ENCODE measurements at places on chromosomes 2 and 18. TPM values are rescaled to one million over a fixed set of nuclear protein-coding genes. Genes with fewer than 3 reads are reported as not detected.

Gene TEX44
- total RNA-seq: not detected

Gene BCL11A
- total RNA-seq: not detected

Gene IL1A
- total RNA-seq: 0.73 TPM

Gene INHBB
- 0.09 TPM for total RNA-seq

Gene CCL20
- total RNA-seq: not detected

Gene IL36RN
- not detected for total RNA-seq

Gene MBP
- total RNA-seq: 89.5 TPM

Gene ABCB6
- total RNA-seq: 13.8 TPM

Gene STAT4
- 93.2 TPM for total RNA-seq

Gene NT5DC4
- total RNA-seq: not detected

Gene CLEC4F
- total RNA-seq: not detected

Gene SCYGR4
- not detected for total RNA-seq

Gene CTLA4
- total RNA-seq: 26.0 TPM

Gene KIF1A
- 0.41 TPM for total RNA-seq

Gene TMEM200C
- not detected for total RNA-seq

Gene RBBP8
- 79.9 TPM for total RNA-seq

Gene SLC4A5
- total RNA-seq: 0.86 TPM

Gene TTR
- not detected for total RNA-seq

Gene PDE11A
- total RNA-seq: not detected

Gene CHMP3
- 46.0 TPM for total RNA-seq

Gene CXCR4
- 97.6 TPM for total RNA-seq

Gene RBMS1
- 63.2 TPM for total RNA-seq

Gene GPR45
- not detected for total RNA-seq

Gene SLC9A2
- 0.07 TPM for total RNA-seq

Gene DSC3
- total RNA-seq: not detected

Gene PDK1
- total RNA-seq: 26.7 TPM

Gene GPR55
- total RNA-seq: 2.9 TPM

Gene TRMT61B
- total RNA-seq: 14.3 TPM

Gene ZEB2
- total RNA-seq: 12.2 TPM

Gene VAMP5
- 65.6 TPM for total RNA-seq

Gene SYT4
- not detected for total RNA-seq

Gene CRYGD
- total RNA-seq: not detected

Gene TMEM169
- 2.7 TPM for total RNA-seq

Gene RAX
- not detected for total RNA-seq

Gene LIMS4
- 0.25 TPM for total RNA-seq

Gene CHRND
- not detected for total RNA-seq

Gene KIAA1328
- 9.5 TPM for total RNA-seq

Gene INPP5D
- 129 TPM for total RNA-seq

Gene SPR
- 0.89 TPM for total RNA-seq

Gene ANKRD23
- total RNA-seq: 15.0 TPM

Gene C1QL2
- total RNA-seq: not detected

Gene VWA3B
- total RNA-seq: not detected

Gene PAIP2B
- total RNA-seq: 0.89 TPM

Gene LIPG
- total RNA-seq: not detected

Gene COL6A3
- total RNA-seq: 0.80 TPM

Gene CCDC74B
- total RNA-seq: 0.82 TPM

Gene IL1B
- not detected for total RNA-seq

Gene USP37
- 34.1 TPM for total RNA-seq

Gene CHRNG
- not detected for total RNA-seq

Gene SMYD5
- 23.9 TPM for total RNA-seq

Gene MATN3
- total RNA-seq: not detected

Gene GRB14
- total RNA-seq: not detected

Gene RNF144A
- 36.4 TPM for total RNA-seq

Gene MYCN
- total RNA-seq: not detected

Gene FAM228A
- not detected for total RNA-seq

Gene CAPN13
- not detected for total RNA-seq

Gene C2orf66
- total RNA-seq: 0.20 TPM

Gene KCNJ3
- not detected for total RNA-seq

Gene UGT1A6
- total RNA-seq: not detected

Gene AGXT
- not detected for total RNA-seq

Data from T-helper 2 cell treated with Interferon-gamma antibody and Interleukin-4, amounts not matched to agents 100 ng/mL and 5 ng/mL, for 36 hours (primary cell).